Fibroblast of the aortic adventitia (primary cell): ENCODE measurements at places on chromosomes 6 and 20. TPM values are rescaled to one million over a fixed set of nuclear protein-coding genes. Genes with fewer than 3 reads are reported as not detected.

The BPIFB4 gene
- not detected in 2 replicates for total RNA-seq

- DNase-seq, result no peak
These were observed 25.0 kb downstream of the TNXB start for GRCh38 chr6:32083812-32084768.

The COL9A3 gene
- total RNA-seq, result 0.36 and 0.98 TPM in 2 replicates

GRCh38 chr6:107653183-107653580, 163.3 kb downstream of the SOBP start:
- DNase-seq, result no peak

The RHAG gene
- total RNA-seq, result not detected in 2 replicates

- DNase-seq, result no peak
These were observed 16.1 kb upstream of the SAMHD1 start for GRCh38 chr20:36967636-36968035.

The HLA-DPB1 gene
- 0.27 and 3.8 TPM in 2 replicates for total RNA-seq

DNA sequence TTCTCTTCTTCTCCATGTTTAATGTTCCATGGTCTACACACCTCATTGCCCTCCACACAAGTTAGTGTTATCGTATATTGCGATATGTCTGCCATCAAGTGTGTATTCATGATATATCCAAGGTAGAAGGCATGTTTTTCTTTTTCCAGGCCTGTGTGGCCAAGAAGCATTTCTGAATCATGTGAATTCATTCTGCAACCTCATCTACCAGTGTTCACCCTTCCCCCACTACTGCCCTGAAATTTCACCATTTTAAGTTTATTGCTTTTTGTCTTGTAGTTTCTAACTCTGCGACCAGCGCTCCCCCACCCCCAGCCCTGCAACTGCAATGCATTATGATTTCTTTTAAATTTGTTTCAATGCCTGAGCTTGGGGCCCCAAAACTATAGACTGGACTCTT, 618.0 kb upstream of the FLRT3 start:
- no peak for DNase-seq

DNA sequence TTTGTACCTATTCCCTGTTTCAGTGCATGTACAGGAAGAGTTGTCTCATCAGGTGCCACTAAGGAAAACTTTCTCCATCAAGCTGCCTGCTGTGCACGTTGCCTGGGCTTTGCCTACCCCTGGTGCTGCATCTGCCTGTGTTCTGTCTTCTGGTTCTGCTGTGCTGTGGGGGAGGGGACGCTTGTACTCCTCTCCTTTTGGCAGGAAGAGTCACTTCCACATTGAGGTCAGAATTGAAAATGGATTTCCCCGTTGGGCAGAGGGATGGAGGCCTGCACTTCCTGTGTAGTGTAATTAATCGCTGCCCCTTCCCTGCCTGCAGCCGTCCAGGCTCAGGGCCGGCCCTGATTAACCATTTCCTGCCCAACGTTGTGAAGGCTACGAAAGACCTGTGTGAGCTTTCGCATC, 153.3 kb downstream of the SCML4 start:
- DNase-seq, result peak; percentile 51

DNA sequence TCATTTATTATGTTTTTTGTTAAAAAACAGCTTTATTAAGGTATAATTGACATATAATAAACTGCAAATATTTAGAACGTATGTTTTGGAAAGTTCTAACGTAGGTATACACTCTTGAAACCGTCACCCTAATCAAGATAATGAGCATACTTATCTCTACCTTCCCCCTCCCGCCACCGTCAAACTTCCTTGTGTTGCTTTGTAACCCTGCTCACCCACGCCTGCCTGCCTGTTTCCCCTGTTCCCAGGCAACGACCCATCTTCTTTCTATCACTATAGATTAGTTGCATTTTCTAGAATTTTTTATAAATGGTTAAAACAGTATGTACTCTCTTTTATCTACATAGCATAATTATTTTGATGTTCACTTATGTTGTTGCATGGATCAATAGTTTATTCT, 33.5 kb upstream of the GCLC start:
- DNase-seq, result no peak

DNA sequence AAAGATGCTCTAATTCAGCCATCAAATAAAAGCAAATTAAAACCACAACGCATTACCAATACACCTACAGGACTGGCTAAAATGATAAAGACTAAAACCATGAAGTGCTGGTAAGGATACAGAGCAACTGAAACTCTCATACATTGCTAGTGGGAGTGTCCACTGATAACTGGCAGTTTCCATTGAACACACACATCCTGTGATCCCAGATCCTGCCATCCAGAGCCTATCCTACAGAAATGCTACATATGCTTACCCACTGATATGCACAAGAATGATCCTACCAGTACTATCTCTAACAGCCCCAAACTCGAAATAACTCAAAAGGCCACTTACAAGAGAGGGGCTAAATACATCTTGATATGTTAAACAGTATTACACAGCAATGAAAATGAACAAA, 81.0 kb downstream of the FYN start:
- no peak for DNase-seq

DNA sequence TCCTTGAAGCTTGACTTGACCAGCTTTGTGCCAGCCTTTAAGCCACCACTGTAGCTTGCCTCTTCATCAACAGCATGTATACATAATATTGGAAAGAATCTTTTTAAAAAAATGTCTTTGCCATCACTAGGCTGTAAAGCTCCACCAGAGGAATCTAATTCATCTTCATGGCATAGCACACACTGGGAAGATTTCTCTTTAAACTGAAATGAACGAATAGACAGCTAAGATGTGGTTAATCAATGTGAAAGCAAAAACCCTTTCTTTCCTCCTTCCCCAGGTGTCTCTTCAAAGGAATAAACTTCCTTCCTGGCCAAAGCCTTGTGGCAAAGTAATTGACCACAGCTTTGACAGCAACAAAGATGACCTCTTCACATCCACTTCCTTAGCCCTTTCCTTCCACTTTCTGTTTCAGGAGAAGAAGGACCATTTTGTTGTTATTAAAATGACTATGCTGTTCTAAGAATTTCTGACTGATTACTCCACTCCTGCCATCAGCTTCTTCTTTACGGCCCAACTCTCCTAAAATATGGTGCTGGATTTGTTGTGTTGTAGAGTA, 428.7 kb upstream of the SOX4 start:
- DNase-seq, result peak; percentile 23
